NCI-H1105 (cell line): ENCODE measurements at places on chromosomes 5 and 9.

DNA sequence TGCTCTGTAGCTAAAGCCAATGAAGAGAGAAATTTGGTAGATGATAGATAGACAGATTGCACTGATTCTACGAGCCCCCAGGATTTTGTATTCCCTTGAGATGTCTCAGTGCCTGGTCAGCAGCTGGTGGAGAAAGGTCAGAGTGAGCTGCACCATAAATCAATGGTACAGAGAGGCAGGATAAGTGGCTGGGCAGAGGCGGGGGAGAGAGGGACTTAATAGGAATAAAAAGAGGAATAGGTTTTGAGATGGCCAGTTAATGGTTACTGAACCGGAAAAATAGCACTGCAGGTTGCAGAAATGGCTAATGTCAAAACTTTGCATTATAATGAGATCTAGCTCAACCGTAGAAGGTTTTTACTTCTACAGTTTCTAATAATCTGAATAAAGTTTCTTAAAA is 47.9 kb upstream of the SLC12A2 start:
- DNase-seq = no peak

- no peak for DNase-seq
These were observed 196.3 kb downstream of the CSNK1G3 start for GRCh38 chr5:123708074-123708806.

DNA sequence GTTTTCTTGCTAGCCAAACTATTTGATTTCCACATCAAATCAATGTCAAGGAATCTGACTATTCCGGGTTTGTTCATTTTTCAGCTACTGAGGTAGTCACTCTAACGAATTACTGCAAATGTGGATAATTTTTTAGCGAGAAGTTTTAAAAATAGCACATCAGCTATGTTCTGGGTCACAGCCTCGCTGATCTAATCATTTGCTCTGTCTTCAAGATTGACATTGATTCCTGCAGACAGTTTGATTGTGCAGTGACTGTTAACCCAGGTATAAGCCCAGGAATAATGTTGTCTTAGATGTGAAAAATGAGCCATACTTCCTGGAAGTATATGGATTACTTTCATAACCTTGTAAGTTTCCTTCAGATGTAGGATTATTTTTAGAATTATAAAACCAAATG is 175.1 kb downstream of the BAAT start:
- DNase-seq = no peak

DNA sequence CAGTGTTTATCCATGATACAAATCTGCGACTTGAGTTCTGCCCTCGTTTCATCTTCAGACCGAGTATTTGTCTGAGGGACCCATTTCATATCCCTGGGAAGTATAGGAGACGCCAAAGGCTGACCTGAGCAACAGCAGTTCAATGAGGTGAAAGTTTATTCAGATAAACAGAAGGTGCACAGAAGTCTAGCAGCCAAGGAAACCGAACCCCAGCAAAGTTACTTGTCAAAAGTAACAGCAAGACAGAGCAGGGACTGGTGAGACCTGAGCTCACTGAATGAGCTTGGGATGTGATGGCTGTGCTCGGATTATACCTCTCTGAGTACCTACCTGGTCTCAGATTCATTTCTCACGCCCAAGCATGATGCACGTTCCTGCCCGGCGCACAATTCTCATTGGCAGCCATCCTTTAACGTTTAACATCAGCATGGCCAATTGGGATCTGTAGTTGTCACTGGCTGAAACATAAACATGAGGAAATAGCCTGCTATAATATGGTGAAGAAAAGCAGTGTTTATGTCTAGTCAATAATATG is 599 bp downstream of the LYRM7 start:
- DNase-seq = no peak

GRCh38 chr9:19154135-19154612 is 26.9 kb upstream of the PLIN2 start:
- DNase-seq = no peak

DNA sequence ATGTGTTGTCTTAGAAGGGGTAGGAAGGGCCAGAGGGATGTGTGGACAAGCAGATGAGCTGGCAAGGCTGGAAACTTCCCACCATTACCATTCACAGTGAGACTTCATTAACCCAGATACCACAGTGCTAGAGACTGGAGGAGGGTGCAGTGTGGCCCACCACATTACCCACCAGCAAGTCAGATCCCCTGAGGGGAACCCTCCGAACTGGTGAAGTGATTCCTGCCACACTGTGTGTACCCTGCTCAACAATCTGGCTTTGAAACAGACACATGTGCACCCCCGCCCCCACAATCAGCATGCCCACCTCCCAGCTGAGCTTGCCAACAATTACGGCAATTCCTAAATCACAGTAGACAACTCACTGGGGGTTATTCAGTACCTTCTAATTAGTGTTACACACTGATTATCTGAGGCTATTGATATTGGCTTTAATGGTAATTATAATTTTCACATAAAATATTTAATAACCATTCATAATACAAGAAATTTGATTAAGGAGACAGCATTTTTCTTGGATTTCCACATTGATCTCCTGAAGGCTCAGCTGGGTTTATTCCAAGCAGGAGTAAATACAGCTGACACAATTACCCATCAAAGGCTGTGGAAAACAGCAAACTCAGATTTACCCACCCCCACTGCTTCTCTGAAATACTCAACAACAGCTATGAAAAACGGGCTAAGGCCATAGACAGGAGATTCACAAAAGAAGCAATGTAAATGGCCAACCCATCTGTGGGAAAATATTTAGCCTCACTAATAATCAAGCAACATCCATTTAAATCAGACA is 169.3 kb upstream of the FSTL4 start:
- DNase-seq = no peak

- DNase-seq = no peak
These were observed 398.7 kb downstream of the EBF1 start for GRCh38 chr5:158701007-158701391.

DNA sequence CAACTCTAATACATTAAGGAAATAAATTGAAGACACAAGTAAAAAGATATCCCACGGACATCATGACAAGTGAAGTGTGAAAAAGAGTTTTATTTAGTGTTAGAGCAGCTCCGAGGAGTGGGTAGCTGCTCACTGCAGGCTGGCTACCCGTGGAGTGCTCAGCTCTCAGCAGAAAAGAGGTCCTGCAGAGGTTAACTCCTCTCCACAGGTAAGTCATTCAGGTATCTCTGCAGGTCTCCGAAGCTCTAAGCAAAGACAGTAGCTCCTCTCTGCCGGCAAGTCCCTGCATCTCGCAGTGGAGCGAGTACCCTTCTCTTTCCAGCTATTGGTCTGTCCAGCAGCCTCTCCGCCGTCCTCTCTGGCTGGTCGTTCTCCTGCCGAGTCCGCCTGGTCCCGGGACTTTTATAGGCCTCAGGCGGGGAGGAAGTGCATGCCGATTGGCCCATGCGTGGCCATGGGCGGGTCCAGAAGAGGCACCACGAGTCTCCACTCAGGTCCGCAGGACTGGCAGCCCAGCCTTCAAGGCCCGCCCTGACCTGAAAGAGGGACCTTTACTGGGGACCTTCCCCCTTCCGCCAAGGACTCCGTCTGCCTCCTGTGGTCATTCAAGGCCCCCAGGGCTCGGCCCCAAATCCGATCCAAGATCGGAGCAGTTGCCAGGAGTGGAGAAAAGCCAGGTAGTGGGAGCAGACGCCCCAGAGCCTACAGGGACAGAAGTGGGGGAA is 29.9 kb downstream of the BTNL9 start:
- DNase-seq = no peak

- DNase-seq = no peak
These were observed 18.8 kb upstream of the CATSPER3 start for GRCh38 chr5:134948911-134949310.

DNA sequence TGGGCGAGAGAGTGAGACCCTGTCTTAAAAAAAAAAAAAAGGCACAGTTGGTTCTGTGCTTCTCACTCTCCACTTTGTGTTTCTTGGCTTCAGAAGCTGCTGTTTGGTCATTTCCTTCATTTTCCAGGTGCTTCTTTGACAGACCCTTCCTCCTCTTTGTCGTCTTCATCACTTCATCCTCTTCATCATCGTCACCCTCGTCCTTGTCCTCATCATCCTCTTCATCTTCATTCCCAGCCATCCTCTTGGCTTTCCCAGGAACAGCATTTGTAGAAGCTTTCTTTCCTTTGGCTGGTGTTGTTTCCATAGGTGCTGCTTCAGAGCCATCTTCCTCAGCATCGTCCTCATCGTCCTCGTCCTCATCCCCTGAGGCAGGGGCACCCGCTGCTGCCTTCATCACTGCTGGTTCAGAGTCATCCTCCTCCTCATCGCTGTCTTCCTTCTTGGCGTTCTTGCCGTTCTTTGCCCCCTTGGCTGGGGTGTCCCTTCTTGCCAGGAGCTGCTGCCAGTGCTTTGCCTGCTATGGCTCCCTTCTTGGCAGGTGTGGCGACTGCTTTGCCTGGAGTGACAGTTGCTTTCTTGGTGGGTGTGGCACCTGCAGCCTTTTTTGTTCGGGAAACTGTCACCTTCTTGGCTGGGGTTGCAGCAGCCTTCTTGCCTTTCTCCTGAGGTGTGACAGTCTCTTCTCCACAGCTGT is 7.1 kb downstream of the RABL6 start:
- DNase-seq = no peak

- DNase-seq = no peak
These were observed 21.8 kb downstream of the FYB1 start for GRCh38 chr5:39197556-39197955.

GRCh38 chr5:122847687-122848081 is 2.3 kb downstream of the SNX24 start:
- DNase-seq = no peak

DNA sequence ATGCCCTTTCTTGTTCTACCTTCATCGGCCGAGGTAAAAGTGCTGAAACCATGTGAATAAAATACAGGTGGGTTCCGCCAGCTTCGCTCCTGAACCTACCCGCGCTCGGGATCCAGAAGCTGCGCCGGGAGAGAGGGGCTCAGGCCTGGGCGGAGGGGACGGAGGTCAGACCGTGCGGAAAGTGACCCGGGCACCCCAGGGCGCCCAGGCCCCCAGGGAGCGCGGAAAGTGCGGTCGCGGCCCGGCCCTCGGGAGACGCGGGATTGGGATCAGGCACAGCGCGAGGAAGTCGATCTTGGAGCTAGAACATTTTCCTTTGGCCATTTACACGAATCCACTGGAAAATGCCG is 329 bp downstream of the SYK start:
- DNase-seq = peak; percentile 27

DNA sequence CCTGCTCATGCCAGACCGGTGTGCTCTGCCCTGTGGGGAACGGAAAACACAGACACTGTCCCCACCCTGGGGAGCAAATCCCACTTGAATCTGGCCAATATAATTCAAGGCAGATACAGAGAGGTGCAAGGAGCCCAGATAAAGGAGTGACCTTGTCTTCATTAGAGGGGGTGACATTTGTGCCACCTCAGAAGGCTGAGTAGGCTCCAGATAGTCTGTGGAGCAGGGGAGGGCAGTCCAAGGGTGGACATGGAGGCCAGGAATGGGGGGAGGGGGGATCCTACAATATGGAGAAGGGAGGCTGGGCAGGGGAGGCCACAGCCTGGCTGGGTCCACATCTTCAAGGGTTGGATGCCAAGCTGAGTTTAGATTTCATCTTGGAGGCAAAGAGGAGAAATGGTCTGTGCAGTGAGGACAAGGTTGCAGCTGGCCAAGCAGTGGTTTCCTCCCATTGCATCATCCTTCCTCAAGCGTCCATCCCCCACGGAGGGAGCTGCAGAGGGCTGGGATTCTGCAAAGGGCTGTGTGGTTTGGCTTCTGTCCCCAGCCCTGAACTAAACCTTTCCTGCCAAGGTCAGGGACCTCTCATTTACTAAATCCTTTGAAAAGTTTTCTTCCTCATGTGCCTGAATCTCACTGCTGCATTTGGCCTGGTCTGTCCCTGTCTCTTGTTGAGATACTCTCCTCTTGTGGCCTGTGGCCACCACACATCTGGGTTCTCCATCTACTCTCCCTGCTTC is 60.1 kb downstream of the GALNT12 start:
- DNase-seq = no peak

GRCh38 chr9:91029650-91030361 is 228.2 kb downstream of the SYK start:
- DNase-seq = no peak

GRCh38 chr5:122366501-122366900 is 54.5 kb downstream of the SNCAIP start:
- no peak for DNase-seq

DNA sequence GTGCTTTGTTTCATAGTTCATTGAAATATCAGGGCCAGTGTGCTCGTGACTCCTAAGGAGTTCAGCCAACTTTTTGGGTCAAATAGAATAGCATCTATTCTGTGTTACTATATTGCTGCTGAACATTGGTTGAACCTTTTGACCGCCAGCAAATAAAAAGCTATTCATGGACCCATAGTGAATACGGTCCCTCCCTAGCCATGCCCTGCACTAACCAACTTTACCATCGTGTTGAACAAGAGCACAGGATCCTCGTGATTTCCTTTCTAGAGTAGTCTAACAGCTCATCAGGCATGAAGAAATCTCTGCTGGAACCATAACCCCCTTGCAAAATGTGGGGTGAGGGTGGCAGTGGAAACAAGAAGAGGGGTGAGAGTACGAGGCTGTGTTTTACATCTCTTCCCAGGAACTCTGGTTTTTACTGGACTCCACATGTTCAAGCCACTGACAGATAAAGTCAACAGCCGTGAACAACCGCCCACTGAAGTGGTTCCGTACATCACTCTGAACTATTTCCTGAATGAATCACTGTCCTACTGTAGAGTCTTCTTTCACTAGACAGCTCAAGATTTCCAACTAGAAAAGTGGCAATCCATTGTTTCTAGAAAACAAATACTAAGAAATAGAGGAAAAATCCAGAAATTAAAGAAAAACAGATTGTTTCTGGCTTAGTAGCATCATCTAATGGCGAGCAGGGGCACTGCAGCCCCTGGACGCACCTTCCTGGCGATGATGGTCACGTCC is 70.1 kb upstream of the SPATA31E1 start:
- DNase-seq = no peak

DNA sequence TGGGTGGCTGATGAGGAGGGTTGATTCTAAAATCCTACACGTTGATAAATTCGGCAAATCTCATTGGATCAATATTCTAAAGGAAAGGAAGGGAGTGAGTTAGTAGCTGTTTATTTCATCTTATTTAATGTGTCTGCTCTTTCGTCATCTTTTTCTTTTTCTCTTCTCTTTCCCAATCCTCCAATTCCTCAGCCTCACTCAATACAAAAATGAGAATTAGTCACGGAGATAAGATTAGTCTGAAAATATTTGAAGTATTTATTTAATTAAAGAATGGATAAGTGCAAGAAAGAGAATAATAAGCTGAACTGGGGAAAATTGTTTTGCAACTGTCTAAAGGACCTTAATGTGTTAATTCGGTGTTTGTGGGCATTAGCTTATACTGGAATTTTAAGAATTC is 1095.1 kb downstream of the DTWD2 start:
- no peak for DNase-seq

GRCh38 chr9:83707518-83707767 is 315 bp downstream of the UBQLN1 start:
- peak; percentile 30 for DNase-seq

- no peak for DNase-seq
These were observed 39.4 kb downstream of the GNG10 start for GRCh38 chr9:111700776-111701175.
